Epithelial cell of umbilical artery (primary cell): ENCODE measurements at places on chromosomes 2 and 18. TPM values are rescaled to one million over a fixed set of nuclear protein-coding genes. Genes with fewer than 3 reads are reported as not detected.

Gene MDH1B
- under 0.01 and 0.61 TPM in 2 replicates for total RNA-seq

Gene GNLY
- total RNA-seq = not detected in 2 replicates

Gene CPLX4
- total RNA-seq = not detected in 2 replicates

Gene ERBB4
- total RNA-seq = under 0.01 TPM in 2 replicates

Gene IL1RN
- not detected in 2 replicates for total RNA-seq

Gene SPC25
- total RNA-seq = 9.4 and 12.5 TPM in 2 replicates

Gene PREPL
- total RNA-seq = 24.7 and 31.9 TPM in 2 replicates

Gene CDKL4
- total RNA-seq = 0.15 and 0.32 TPM in 2 replicates

Gene MARS2
- total RNA-seq = 4.9 and 6.1 TPM in 2 replicates

Gene RGPD4
- total RNA-seq = not detected in 2 replicates

Gene LOXHD1
- total RNA-seq = not detected in 2 replicates

Gene HOXD9
- 1.3 and 1.4 TPM in 2 replicates for total RNA-seq

Gene RPS27A
- 704 and 1,586 TPM in 2 replicates for total RNA-seq

Gene TMEM169
- not detected in 2 replicates for total RNA-seq

Gene COBLL1
- total RNA-seq = 10.1 and 26.0 TPM in 2 replicates

Gene CXCR2
- total RNA-seq = not detected in 2 replicates

Gene SALL3
- total RNA-seq = not detected in 2 replicates

Gene CEBPZ
- 60.4 and 71.6 TPM in 2 replicates for total RNA-seq

Gene STARD6
- total RNA-seq = not detected in 2 replicates

Gene TRIM43
- total RNA-seq = not detected in 2 replicates

Gene RASGRP3
- 9.9 and 26.0 TPM in 2 replicates for total RNA-seq

Gene ALK
- not detected in 2 replicates for total RNA-seq

Gene GLI2
- under 0.01 and 0.30 TPM in 2 replicates for total RNA-seq

Gene DNAJC27
- 0.97 and 3.3 TPM in 2 replicates for total RNA-seq

Gene TSPYL6
- total RNA-seq = not detected in 2 replicates

Gene IL1R1
- 0.65 and 2.4 TPM in 2 replicates for total RNA-seq

Gene METTL21A
- total RNA-seq = 15.9 and 22.5 TPM in 2 replicates

Gene TMEM247
- total RNA-seq = not detected in 2 replicates

Gene ARHGAP15
- not detected in 2 replicates for total RNA-seq

Gene NRP2
- 10.7 and 17.3 TPM in 2 replicates for total RNA-seq

Gene FHL2
- 111 and 115 TPM in 2 replicates for total RNA-seq

Gene NLRC4
- total RNA-seq = not detected in 2 replicates

Gene REEP1
- under 0.01 TPM in 1 of 2 replicates, not detected in the other for total RNA-seq

Gene ACVR2A
- 7.8 and 10.9 TPM in 2 replicates for total RNA-seq

Gene FSHR
- not detected in 2 replicates for total RNA-seq

Gene KCMF1
- total RNA-seq = 51.6 and 53.5 TPM in 2 replicates

Gene ZNF521
- 58.1 and 107 TPM in 2 replicates for total RNA-seq

Gene SFTPB
- not detected in 2 replicates for total RNA-seq
